Stimulated activated CD4-positive, alpha-beta T cell treated with anti-CD3 and anti-CD28 coated beads, Interleukin-1b, Interleukin-23, amount 100 ng/mL, for 24 hours (primary cell): ENCODE measurements at places on chromosomes 7 and 10.

DNA sequence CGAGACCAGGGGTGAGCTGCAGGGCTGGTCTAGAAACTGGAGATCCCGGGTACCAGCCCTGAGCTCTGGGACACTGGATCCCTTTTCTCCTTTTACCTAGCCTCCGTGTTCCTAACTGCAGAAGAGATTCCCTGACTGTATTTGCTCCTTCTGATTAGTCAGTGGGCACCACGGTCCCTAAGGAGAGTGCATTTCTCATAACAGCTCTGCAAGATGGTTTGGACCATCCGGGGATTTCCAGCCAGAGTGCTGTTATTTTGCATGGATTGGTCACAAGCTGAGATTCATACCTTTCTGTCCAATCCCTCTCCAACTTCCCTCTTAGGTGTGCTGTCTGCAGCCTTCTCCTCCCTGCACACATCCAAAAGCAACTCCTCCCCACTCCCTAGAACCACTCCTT is 122.6 kb downstream of the MYL10 start:
- no peak for DNase-seq

DNA sequence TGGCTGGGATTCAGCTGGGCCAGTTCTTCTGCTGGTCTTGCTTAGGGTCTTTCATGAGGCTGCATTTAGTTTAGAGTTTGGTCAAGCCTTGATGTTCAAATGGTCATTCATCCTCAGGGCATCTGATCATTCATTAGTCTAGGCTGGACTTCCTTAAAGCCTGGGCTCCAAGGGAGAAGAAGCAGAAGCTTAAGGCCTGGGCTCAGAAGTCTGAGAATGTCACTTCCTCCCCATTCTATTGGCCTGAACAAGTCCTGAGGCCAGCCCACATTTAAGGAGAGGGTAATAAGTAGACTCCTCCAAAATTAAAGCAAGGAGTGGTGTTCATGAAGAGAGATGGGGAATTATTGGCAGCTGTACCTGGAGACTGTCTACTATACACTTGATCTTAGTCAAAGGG is 193.2 kb upstream of the HABP2 start:
- DNase-seq = no peak

DNA sequence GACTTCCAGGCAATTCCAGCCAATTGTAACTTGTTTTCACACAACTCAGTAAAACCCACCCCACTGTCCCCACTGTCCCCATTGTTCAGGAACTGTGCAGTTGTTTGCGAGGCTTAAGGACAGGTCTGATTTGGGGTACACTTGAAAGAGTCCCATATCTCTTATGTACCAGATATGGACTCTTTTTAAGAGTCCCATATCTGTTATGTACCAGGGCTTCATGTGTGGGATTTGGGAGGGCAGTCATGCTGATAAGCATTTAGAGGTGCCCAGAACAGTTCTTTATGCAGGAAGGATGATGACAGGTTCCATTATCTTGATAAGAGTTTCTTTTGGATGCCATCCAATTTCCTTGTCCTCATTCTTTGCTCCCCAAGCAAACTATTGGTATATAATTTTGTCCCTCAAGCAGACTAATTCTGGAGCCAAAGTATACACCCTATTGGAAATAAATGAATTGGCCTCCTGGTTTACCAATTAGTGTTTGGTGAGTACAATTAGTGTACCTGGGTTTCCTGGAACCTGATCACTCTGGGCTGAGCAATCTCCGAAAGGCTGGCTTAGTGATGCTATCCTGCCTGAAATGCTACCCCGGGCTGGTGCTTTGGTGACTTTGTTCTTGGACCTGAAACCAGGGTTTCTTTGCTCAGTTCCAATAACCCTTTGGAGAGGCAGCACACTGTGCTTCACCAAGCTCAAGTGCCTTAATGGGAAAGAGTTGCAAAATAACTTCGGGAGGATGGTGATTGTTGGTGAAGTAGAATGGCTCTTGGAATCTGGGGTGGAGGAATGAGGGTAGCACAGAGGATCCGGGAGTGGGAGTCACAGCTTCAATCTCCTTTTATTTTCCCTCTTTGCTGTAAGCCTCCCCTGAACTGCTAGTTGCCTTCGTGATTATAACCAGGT is 6.2 kb upstream of the DMBT1 start:
- DNase-seq = no peak

DNA sequence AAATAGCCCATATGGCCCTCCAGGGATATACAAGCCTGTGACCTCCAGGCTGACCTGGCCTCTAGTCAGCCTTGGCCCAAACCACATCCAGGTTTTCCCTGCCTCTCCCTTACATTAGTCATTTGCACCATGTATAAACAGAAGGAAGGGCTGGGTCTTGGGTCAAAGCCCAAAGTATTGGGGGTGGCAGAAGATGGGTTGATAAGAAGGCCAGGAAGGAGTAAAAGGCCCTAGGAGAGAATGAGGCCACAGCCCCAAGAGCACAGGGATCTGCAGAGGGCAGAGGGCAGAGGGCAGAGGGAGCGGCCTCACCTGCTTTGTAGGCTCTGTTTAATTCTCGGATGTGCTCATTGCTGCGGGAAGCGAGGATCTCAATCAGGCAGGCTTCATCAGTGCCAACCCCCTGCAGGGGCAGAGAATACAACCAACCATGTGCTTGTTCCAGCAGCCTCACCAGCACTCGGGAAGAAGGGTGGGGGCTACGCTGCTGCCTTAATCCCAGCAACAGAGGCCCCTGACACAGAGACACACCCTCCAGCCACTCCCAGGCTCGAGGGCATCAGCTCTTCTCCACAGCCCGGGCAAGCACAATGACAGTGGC is 31.3 kb downstream of the PLAC9 start:
- DNase-seq = no peak

GRCh38 chr10:86083664-86084175 is 282.9 kb downstream of the GRID1 start:
- no peak for DNase-seq
